ENCODE measurements at places on chromosomes 13 and 19.

DNA sequence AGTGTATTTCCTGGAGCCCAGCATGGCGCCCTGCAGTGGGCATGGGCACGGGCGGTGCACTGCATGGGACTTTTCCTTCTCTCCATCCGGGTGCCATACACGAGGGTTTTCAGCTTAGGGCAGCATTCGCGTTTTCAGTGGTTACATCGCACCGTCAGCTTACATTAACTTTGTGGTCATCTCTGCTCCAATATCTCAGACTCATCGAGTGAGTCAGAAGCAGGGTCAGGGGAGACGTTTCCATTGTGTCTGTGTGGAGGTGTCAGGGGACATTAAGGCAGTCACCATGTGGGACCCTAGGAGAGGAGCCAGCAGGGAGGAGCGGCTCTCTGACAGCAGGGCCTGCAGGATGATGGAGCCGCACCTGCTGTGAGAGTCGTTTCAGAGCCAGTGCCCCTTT lies 541.0 kb downstream of the FGF9 start:
- DNase-seq, result no peak

- no peak for DNase-seq
Observed at GRCh38 chr13:69603144-69603853, 504.3 kb upstream of the ATXN8OS start.

- no peak for DNase-seq
Observed at GRCh38 chr19:5081443-5082161, 112.7 kb downstream of the KDM4B start.

DNA sequence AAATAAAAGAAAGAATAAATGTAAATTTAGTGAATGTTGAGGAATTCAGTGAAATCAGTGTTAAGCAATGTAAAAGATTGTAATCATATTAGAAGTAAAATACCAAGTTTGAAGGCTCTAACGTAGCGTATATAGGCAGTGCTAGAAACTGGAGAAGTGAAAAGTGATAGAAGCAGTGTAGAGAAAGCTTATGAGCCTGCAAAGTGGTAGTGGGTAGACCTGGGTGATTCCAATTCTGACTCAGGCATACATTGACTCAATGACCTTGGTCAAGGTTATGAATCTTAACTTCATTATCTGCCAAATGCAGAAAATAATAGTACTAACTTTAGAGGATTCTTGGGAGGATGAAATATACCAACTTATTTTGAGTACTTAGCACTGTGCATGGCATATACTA lies 4.1 kb downstream of the SLC10A2 start:
- DNase-seq, result no peak

DNA sequence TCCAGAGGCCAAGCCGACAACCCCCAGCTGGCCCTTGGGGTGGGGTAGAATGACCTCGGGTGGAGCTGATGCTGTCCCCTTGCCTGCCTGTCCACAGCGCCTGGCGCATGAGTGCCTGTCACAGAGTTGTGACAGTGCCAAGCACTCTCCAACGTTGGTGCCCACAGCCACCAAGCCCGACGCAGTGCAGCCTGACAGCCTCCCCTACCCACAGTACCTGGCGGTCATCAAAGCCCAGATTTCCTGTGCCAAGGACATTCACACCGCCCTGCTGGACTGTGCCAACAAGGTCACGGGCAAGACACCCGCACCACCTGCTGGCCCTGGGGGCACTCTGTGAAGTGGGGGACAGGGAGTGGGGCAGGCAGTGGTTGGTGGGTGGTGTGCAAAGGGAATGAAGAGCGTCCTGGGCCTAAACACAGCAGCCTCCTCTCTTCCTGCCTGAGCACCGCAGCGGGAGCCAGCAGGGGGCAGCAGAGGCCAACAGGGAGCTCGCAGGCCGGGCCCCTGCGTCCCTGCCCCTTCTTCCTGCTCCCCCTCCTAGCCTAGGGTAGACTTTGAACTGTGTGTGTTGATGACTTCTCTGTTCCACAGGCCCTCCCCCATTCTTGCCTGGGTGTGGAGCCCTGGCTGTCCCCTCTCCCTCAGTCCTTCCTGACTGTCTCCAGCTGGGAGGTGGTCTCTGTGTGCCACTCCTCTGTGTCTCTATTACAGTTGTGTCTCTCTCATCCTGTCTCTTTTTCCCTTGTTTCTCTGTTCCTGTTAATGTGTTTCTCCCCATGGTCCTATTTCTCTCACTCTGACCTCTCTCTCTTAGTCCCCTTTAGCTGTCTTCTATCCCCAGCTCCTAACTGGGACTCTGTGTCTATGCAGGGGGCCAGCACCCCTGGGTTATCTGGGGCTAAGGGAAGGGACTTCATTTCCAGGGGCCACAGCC lies 6.5 kb downstream of the MED29 start:
- DNase-seq, result peak; percentile 94

DNA sequence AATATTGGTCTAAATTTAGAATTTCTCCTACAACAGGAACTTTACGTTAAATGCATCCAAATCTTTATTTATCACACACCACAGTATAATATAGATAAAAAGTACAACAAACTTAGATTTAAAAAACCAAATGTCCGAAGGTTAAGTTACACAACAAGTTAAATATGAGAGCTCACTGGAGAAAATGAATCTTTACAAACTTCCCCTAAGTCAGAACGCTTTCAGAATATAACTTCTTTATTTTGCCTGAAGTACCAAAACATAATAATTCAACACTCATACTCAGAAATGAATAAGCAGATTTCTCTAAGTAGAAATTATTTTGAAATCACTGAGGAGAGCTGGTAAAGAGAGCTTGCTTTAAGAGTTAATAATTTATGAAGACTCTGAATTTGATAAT lies 33.8 kb downstream of the TSC22D1 start:
- DNase-seq, result no peak

DNA sequence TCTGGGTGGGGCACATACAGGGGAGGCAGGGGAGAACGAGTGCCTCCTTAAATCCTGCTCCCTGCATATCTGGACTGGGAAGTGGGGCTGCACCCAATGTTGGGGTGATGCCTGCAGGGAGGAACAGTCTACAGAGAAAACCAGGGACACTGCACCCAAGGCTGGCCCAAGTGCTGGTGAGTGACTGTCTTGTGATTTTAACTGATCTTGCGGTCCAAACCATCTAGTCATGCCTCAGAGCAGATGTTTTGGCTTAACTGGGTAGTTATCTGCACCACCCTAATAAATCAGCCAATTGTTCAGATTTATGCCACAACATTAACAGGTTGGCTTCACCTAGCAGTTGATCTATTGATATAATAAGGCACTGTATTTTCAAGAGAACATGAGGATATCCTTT lies 219.2 kb upstream of the IRS2 start:
- no peak for DNase-seq

DNA sequence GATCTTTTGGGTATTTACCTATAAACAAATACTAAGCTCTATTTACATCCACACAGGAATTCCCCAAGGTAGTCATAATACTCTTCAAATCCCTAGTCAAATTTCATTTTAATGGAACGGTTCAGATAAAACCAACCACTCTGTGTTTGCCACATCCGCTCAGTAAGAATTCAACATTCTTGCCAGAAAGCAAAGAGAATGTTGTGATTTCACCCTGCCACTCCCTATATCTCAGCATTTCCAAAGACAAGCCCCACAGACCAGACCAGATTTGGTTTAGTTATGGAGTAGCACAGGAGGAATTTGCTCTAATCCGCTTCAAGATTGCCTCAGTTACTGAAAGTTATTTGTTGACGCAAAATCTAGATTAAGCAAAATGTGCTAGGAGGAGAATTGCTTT lies 105.6 kb upstream of the SERP2 start:
- no peak for DNase-seq

DNA sequence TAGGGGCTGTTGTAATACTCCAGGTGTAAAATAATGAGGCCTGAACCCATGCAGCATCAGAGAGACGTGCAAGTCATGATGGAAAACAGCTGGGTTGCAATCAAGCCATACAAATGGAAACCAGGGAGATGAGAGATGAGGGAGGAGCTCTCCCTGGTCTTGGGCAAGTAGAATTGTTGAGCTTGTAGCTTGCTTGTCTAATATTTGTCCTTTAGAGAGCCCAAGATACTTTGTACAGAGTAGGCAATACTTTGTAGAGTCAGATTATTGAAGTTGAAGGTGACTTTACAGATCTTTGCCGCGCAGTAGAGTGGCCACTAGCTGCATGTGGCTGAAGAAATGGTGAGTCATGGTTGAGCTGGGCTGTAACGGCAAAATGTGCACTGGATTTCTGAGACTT lies 8.3 kb downstream of the ATP8A2 start:
- DNase-seq, result no peak

Data from stimulated activated CD4-positive, alpha-beta T cell treated with anti-CD3 and anti-CD28 coated beads, Interleukin-15, amount 100 ng/mL, for 1 hour (primary cell).